ENCODE measurements at places on chromosomes 16 and 17. TPM values are rescaled to one million over a fixed set of nuclear protein-coding genes. Genes with fewer than 3 reads are reported as not detected.

SLFN13 gene
- total RNA-seq = 70.5 TPM

- peak; percentile 90 for DNase-seq
Measured at GRCh38 chr17:64385187-64386083, 5.2 kb downstream of the PECAM1 start.

DNA sequence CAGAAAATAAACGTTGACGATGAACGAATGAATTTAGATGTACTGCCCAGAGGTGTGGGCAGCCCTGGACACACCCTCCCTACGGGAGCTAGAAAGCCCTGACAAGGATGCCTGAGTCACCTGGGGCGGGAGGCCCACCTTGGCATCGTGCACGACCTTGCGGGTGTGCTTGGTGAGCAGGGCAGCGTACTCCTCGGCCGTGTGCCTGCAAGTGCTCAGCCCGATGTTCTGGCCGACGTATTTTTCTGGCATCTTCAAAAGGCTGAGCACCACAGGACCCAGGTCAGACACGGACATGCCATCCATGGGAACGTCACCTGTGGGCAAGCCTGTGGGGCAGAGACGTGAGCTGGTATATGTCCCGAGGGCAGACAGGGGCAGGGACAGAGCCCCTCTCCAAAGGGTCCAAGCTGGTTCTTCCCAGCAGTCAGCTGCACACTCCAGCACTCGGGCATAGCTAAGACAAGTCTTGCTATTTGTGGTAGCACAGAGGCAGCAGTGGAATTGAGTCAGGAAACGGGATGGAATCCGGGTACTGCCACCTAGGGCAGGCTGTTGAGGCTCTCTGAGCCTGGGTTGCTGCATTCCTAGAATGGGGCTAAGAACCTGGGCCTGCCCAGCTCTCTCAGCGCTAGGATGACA lies 10.8 kb downstream of the NMRAL1 start:
- no peak for DNase-seq

DCXR gene
- 124 TPM for total RNA-seq

DNA sequence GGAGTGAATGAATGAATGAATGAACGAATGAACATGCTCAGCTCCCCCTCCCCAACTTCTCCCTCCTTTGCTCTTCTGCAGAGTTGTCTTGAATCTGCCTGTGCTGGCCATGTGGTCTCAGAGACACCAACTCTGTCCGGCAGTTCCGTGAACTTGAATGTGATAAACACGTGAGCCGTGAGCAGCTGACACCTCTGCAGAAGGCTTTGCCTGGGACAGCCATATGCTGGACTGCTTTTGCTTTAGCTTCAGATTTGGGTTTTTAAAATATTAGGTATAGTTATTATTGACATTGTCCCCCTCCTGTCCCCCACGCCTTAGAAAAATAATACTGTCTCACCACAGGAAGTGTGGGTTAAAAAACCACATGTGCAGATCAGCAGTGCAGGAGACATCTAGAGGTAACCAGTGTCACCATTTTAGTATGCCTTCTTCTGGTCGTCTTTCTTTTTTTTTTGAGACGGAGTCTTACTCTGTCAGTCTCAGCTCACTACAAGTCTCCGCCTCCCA lies 83.8 kb downstream of the ABCC1 start:
- peak; percentile 66 for DNase-seq

DNA sequence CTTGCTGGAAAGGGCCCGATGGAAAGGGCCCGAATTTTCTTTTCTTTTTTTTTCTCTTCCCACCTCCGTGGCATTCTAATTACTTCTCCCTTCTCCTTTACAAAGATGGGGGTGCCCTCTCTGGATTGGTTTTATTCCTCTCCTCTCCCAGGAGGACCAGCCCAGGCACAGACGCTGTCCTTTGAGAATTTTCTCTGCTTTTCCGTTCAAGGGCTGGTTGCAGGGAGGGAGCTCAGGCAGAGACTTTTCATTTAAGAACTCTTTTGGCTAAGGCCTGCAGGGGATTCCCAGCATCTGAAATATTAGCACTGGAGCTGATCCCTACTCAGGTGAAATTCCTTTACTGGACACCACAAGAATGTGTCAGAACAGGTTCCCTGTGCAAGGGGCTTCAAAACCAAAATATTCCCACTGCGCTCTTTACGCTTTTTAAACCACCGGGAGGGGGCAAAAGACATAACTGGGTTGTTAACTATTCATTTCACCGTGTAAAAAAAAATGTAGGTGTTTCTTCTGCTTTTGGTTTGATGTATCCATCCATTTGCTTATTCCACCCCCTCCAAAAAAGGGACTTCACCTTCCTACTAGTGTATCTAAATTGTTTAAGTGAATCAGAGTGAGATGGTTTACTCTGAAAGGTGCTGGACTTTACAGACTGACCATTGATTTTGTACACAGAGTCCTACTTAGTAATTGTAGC lies 1.4 kb downstream of the NFAT5 start:
- peak; percentile 45 for DNase-seq

DNA sequence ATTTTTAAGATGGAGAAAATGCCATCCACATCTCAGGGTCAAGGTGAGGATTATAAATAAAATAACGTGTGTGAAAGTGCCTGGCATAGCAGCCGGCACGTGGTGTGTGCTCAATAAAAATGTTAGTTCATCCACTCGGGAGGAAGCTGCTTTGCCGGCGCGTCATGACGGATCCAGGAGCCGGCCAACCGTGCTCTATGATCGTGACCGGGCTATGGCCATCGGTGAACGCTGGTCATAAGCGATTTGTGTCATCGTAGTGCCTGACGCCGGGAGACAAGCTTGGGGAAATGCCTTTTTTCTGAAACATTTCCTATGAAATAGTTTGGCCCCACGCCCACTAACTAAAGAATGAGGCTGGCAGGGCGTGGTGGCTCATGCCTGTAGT lies 74.0 kb downstream of the CMC2 start:
- no peak for DNase-seq

C16orf92 gene
- total RNA-seq = not detected

SLC16A6 gene
- 6.0 TPM for total RNA-seq

GRCh38 chr16:52123061-52123839 lies 423.7 kb downstream of the TOX3 start:
- no peak for DNase-seq

RNF43 gene
- total RNA-seq = 0.52 TPM

FASN gene
- 229 TPM for total RNA-seq

GRCh38 chr16:63703612-63704011 lies 1418.3 kb downstream of the CDH11 start:
- DNase-seq = no peak
